ENCODE measurements at places on chromosomes 2 and 18.

DNA sequence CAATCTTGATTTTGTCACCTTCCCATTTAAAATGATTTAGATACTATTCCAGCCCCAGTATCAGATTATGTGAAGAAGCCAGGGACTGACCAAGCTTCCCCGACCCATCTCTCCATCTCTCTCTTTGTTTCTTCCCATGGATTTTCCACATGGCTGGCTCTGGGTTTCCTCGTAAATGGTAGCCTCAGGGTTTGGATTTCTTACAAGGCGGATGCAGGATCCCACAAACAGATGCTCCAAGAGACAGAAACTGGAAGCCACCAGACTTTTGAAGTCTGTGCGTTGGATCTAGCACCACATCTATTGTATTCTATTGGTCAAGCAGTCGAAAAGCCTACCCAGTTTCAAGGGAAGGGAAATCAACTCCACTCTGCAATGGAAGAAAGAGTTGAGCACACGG, 46.0 kb upstream of the SPHKAP start:
- DNase-seq = no peak

- DNase-seq = no peak
These were observed 192.5 kb downstream of the TPGS2 start for GRCh38 chr18:36636237-36636817.

DNA sequence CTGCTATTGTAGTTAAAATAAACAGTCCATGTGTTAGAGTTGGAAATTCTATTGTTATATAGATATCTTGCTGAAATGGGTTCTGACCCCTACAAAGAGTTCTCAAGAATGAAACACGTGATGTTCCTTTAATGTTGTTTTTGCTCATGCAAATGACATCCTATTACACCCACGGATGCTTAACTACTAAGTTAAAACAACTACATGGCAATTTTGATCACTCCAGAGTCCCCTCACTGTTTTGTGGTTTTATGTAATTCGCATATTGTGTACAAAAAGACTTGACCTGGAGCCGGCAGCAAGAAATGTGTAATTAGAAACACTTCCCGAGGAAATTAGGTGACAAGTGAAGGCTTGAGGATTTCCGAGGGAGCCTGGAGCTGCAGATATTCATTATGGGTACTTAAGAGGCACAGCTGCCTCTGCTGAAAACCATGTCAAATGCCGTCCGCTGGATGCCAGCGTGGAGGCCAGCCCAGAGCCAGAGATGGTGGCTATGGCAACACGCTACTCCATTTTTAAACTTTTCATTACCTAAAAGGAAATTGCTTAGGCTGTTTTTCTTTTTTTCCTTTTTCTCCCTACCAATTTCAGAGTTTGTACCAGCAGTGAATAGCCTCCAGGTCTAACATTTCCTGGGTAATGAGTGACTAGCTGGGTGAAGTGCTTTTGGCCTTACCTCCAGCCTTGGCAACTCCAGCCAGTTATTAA, 21.0 kb upstream of the CABLES1 start:
- no peak for DNase-seq

DNA sequence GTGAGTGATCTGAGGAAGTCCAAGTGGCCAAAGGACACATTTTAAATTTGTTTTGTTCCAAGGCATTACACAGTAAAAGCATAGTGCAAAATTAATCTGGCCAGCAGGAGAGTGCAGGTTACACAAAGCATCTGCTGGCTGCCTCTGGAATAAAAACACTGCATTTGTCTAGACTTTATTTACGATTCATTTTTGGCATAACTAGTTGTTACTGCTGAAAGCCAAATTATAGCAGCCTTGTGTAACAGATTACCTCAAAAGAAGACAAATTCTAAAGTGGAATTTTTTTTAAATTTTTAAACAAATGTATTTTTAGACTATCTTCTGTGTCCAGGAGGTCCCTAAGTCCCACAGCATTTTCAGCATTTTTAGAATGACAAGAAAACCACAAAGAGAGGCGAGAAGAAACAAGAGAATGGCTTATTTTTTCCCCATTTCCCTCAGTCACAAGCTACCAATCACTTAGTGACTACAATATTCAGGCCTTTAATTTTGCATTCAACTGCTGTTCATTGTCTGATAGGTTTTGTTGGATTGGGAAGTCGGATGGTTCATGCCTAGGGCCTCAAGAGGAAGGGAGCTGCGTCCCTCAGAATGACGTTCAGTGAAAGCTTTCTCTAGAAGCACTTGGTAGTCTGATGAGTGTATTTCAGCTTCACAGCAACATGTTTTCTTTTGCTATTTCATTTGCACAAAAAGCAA, 46.0 kb downstream of the TMEFF2 start:
- DNase-seq = no peak

DNA sequence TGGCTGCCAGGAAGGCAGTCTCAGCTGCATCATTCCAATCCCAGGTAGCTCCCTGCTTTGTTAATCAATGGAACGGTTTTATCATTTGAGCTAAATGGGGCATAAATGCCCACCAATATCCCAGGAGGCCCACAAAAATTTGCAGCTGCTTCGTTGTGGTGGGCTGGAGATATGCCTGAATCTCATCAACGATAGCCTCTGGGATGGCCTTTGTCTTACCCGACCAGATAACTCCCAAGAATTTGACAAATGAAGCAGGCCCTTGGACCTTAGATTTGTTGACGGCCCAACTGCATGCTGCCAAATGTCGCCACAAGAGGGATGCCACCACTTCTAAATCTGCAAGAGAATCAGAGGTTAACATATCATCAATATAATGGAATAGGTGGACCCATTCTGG, 236.4 kb downstream of the MBD5 start:
- DNase-seq = no peak

DNA sequence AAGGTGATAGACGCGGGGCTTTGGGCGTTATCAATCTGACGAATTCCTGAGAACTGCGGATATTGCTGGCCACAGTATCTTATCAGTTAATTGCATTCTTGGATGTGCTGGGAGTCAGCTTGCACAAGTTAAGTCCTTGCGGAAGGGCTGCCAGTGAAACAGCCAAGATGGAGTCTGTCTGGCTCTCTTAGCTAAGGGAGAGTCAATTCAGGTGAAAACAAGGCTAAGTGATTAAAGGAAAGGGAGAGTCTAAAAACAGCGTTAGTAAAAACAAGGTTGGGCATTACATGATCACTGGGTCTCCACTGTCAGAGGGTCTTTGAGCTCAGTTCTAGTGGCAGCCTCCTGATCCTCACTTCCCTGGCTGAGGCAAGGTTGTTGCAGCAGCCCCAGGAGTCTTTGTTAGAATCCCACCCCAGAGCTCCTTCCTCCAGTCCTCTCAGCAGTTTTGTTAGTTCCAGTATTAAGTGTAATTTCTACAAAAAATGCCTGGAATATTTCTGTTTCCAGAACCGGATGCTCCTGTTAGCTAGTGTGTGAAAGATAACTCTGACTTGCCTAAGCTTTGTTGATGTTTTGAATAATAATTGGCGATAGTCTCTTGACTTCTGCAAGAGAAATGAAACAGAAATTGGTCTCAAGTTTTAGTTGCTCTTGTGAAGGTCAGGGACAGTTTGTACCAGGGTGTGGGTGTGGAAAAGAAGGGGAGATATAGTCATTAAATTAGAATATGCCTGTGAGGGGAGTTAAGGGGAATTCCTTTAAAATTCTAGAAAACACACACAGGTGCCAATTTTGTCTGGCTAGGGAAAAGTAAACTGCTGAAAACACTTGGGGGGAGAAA, 10.6 kb downstream of the CFLAR start:
- DNase-seq = no peak

DNA sequence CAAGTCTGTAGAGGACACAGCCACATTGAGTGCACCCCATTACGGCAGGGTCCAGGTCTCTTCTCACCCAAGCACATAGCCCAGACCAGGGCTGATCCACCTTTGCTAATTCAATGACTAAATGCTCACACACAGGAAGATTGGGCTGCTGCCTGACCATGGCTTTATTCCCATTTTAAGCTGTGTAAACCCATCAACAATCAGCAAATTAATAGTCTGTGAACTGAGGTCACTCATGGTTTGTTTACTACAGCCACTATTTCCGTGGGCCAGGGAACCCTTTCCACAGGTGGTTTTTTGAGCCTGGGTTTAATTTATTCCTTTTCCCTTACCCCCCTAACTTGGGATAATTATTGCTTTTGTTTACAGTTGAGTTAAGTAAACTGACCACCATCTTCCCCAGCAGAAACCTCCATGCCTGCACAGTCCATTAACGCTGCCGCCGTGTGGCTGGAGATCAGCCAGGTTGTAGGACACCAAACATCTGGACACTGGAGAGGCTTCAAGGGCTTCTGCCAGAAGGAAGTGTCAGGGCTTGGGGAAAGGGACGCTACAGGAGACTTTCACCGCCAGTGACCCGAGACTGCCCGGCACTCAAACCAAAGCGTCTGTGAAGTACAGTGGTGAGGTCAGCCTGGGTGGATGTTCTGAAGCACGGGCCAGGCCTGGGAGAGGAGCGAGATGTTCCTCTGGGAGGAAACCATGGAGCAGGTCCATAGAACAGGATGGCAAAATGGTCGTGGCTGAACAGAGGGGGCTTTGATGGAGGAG, 282.9 kb downstream of the DYSF start:
- DNase-seq = no peak

GRCh38 chr2:51612387-51612786, 580.5 kb upstream of the NRXN1 start:
- DNase-seq = no peak
